AG10803 (cell line): ENCODE measurements at places on chromosomes 13 and 19.

DNA sequence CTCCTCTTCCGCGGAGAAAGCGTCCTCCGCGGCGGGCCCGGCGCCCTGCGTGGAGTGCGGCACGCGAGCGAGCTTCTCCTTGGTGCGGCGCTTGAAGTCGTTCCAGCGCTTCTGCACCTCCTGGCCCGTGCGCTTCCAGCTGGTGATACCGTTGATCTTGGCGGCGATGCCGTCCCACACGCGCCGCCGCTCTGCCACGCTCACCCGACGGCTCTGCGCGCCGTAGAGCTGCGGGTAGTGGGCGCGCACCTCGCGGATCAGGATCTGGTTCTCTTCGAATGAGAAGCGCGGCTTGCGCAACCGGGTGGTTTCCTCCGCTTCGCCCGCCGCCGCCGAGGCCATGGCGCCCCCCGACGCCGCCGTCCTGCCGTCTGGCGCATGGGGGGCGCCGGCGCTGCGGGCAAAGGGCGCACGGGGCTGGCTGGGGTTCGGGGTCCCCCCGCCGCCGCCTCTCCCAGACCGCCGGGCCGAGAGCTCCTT lies 941 bp downstream of the MYPOP start:
- DNase-seq: peak; percentile 33

GRCh38 chr19:12865746-12866415 lies 15.4 kb downstream of the DNASE2 start:
- DNase-seq: no peak

- DNase-seq: no peak
These were observed 383.3 kb downstream of the DACH1 start for GRCh38 chr13:71483733-71484132.

DNA sequence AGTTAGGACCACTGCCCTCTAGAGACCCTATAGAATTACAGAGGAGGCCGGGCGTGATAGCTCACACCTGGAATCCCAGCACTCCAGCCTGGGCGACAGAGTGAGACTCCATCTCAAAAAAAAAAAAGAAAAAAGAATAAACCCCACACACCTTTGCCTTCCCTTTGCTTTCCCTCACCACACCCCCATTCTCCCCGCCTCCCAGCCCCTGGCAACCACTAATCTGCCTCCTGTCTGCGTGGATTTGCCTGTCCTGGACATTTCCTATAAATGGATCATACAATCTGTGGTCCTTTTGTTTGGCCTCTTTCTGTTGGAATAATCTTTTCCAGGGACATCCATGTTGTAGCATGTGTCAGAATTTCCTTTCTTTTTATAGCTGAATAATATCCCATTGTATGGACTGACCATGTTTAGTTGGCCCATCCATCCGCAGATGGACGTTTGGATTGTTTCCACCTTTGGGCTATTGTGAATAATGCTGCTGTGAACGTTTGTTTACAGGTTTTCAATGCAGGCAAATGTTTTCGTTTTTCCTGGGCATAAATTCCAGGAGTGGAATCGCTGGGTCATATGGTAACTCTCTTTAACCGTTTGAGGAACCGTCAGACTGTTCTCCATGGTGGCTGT lies 15.3 kb downstream of the NACC1 start:
- DNase-seq: no peak

DNA sequence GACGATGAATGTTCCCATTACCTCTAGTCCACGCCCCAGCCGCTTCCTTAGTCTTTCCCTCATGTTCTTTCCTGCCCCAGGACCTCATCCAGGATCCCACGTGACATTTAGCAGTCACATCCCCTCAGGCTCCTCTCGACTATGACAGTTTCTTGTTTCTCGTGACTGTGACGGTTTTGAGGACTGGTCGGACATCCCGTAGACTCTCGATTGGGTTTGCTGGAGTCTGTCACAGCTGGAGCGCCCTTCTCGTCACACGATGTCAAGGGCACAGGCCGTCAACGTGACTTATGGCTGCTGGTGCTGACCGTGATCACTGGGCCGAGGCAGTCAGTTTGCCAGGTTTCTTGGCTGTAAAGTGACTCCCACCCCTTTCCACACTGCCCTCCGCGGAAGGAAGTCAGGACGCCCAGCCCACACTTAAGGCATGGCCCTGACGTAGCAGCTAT lies 22.8 kb downstream of the ELAVL1 start:
- DNase-seq: no peak

- DNase-seq: peak; percentile 30
These were observed 43.5 kb downstream of the METTL21C start for GRCh38 chr13:102651392-102651791.

DNA sequence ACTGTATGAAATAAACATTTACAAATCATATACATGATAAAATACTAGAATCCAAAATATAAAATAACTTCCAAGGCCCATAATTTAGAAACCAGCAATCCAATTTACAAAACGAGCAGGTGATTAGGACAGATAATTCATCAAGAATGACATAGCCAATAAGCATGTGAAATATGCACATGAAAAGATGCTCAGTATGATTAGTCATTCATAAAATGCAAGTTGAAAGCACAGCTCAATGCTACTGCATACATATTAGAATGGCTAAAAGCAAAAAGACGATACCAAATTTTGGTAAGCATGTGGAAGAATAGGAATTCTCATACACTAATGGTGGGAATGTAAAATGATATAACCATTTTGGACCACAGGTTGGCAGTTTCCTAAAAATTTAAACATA lies 837.2 kb upstream of the MIR17HG start:
- DNase-seq: no peak

GRCh38 chr13:112521073-112521685 lies 66.8 kb downstream of the TUBGCP3 start:
- no peak for DNase-seq

GRCh38 chr13:25645681-25646080 lies 273.9 kb downstream of the ATP8A2 start:
- DNase-seq: no peak

- no peak for DNase-seq
These were observed 28.1 kb downstream of the MPND start for GRCh38 chr19:4371247-4372164.

DNA sequence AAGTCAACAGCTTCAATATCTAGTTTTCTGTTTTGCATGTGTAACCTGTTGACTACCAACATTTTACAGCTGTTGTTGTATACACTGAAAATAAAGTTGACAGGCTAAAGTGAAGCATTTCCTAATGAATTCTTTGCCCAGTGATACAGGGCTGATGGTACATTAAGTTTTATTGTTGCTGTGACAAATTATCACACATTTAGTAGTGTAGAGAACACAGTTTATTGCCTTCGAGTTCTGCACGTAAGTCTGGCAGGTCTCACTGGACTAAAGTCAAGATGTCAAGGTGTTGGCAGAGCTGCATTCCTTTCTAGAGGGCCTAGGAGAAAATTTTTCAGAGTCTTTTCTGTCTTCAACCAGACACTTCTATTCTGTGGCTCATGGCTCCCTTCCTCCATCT lies 184.2 kb downstream of the SLITRK6 start:
- DNase-seq: no peak

DNA sequence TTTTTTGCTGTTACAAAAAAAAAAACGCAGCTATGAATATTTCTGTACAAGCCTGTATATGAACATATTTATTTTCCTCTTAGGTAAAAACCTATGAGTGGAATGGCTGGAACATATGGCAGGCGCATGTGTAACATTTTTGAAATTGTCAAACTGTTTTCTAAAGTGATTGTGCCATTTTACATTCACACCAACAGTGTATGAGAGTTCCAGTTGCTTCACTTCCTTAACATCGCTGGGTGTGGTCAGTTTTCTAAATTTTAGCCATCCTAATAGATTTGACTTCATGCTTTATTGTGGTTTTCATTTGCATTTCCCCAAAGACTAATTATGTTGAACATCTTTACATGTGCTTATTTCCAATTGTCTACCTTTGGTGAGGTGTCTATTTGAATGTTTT lies 306.8 kb downstream of the KCNRG start:
- DNase-seq: no peak

- DNase-seq: peak; percentile 26
These were observed 34.4 kb upstream of the MIR17HG start for GRCh38 chr13:91313103-91313502.

- no peak for DNase-seq
These were observed 499.5 kb upstream of the SLITRK6 start for GRCh38 chr13:86298725-86299124.

DNA sequence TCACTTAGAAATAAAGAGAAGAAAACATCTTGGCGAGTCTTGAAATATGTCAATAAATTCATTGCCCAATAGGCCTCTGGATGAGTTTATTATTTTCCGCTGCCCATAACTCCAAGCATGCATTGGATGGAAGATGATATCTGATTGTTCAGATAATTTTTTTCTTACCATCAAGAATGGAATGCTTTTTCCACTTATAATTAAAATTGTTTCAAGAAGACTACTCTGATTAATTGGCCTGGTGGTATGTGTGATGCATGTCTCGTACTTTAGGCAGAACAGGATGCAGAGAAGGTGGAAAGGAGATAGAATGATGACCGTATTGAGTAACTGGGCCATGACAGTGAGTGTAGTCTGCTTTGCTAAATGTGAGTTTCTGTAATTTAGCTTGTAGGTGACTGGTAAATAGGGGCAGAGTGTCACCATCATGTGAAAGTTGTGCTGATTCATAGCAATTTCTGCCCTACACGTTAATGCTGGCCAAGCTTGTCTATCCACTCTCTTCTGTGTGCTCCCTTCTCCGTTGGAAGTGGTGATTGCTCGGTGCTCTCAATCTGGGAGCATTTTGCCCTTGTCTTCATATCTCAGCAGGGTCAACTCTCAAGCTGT lies 13.5 kb upstream of the SPATA13 start:
- peak; percentile 42 for DNase-seq

DNA sequence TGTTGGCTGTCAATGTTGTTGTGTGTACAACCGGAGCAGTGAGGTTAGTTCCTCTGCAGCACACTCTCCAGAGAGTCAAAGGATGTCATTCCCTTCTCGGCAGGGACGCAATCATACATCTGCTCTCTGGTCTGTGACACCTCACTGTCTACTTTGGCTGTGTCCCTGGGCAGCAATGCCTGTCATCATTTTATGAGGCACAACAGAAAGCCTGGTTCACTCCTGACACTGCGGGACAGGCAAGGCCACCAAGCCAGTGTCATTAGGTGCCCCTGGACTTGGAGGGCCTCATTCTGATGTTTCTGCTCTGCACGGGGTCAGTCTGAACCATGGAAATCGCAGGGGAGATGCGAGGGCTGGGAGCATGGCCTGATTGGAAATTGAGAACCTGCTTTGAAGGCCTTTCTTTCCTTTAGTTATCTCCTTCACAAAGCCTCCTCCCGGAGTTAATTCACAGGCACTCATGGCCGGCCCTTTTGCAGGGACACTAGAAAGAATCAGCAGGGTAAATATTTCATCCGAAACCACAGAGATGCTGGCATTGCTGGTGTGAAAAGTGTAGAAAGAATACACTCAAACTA lies 284.4 kb downstream of the ZNF536 start:
- no peak for DNase-seq

- no peak for DNase-seq
These were observed 16.3 kb downstream of the SAE1 start for GRCh38 chr19:47146920-47147319.

GRCh38 chr13:87123987-87124784 lies 547.0 kb upstream of the SLITRK5 start:
- peak; percentile 98 for DNase-seq

GRCh38 chr13:96252903-96253302 lies 163.0 kb downstream of the HS6ST3 start:
- no peak for DNase-seq

DNA sequence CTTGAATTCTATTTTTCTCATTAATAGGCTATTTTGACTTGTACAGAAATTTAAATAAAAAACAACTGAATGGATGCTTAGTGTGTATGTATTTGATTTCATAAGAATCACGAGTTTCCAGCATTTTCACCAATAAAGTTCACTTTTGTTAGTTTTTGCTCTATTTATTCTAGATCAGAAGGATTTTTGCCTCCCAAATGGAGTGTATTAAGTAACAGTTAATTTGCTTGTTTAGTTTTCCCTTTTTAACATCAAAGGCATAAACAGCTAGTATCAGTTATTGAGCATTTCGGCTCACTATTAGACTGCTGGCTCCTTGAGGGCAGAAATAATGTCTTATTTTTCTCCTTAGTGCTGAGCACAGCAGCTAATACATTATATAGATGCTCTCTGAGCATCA lies 414.1 kb downstream of the FGF9 start:
- no peak for DNase-seq

GRCh38 chr19:44749292-44749691 lies 784 bp downstream of the BCL3 start:
- DNase-seq: no peak

DNA sequence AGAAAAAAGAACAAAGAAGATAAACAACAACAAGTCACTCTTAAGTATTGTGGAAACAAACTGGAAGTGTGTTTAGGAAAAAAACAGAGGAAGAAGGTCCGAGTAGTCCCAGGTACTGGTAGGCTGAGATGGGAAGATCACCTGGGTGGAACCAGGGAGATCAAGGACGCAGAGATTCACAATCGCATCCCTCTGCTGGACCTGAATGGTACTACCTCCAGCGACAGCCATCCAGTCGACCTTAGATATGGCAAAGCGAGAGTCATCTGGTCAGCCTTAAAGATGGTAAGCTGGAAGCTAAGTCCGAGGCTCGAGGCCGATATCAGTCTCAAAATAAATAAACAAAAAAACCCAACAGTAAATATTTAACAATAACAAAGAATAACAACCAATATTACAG lies 44.9 kb upstream of the ZNF91 start:
- no peak for DNase-seq

- no peak for DNase-seq
These were observed 590.8 kb downstream of the LMO7 start for GRCh38 chr13:76226941-76227340.

- no peak for DNase-seq
These were observed 18.4 kb downstream of the FOXO1 start for GRCh38 chr13:40648040-40648439.

DNA sequence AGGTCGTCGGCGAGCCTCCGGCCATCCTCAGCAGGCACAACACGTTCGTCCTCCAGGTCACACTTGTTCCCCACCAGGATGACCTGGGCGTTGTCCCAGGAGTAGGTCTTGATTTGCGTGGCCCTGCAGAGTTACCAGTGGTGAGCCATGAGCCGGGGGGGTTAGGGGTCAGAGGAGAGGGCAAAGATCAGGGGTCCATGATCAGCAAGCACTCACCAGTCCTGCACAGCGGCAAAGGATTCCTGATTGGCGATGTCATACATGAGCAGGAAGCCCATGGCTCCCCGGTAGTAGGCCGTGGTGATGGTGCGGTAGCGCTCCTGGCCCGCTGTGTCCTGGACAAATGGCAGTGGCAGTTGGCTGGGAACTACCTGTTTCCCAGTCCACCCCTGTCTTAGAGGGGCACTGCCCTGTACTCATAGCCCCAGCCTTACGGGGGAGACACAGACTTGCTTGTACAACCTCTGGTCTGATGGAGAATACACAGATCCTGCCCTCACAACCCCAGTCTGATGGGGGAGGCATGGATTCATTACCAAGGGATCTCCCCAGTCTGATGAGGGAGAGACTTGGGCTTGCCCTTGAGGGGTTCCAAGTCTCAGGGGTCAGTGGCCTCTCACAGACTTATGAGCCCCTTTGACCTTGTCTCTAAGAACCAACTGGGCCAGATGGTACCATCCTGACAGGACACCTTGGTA lies 3.9 kb downstream of the RAB3D start:
- no peak for DNase-seq
